ENCODE measurements at places on chromosomes 4 and X.
A peak's percentile ranks its signal among the peaks of the same experiment; 100 is the strongest.

DNA sequence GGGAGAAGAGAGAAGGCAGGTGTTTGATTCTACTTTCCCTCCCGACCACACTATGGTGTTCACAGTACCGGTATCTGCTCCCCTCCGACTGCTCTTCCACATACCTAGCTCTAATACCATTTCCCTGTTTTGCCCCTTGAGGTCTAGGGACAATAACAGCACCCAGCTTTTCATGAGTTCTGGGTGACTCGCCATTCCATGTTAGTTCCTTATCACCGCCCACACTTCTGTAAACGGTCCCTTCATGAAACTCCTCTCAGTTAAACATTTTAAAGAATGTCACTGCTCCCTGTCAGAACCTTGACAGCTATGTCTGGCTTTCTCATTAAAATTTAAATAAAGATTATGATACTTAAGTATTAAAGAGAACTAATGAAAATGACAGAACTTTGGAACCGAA is 136.7 kb downstream of the ADAMTS3 start:
- DNase-seq, result peak; percentile 3

- DNase-seq, result no peak
Observed at GRCh38 chrX:307261-308111, 11.1 kb downstream of the GTPBP6 start.

- DNase-seq, result peak; percentile 73
Observed at GRCh38 chr4:83152746-83153145, 38.2 kb upstream of the PLAC8 start.

GRCh38 chrX:49163555-49164419 is 1.2 kb downstream of the MAGIX start:
- DNase-seq, result peak; percentile 82

DNA sequence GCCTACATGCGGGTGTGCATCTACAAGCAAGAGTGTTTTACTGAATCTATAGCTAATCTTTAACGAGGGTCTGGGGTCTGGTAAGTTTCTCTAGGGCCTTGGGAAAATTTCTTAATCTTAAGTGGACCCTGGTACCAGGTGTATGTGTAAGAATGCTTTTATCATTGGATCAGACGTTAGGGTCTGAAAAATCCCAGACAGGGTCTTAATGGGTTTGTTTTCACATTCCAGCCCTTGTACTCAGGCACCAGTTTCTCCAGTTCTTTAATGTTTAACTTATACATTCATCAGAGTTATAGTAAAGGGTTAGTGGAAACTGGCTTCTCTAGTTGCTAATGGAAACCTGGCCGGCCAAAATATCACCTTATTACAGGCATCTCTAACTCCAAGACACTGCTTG is 11.6 kb downstream of the MAGEB16 start:
- no peak for DNase-seq

- DNase-seq, result no peak
Observed at GRCh38 chrX:38327775-38328081, 419 bp upstream of the RPGR start.

GRCh38 chrX:115372152-115372551 is 82.6 kb downstream of the LUZP4 start:
- no peak for DNase-seq

GRCh38 chrX:86421771-86422170 is 273.5 kb downstream of the DACH2 start:
- DNase-seq, result no peak
